Right renal cortex interstitium (tissue), 3 donors: ENCODE measurements at places on chromosomes 4 and X.

DNA sequence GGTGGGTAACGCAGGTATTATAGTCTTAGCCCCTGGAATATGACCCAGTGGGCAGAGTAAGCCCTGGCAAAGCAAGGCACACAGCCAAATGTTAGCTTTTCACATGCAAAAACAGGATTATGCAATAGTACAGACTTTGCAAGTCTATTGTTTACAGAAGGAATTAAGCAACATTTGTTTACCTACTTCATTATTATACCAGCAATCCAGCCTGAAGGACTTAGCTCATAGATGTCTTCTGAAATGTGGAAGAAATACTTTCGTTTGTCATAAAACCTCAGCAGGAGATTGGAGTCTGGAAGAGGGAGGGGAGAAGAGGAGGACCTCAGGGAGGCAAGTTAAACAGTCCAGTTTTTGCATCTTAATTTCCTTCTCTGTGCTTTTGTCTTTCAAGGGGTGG, 226.7 kb upstream of the CENPE start:
- no peak for DNase-seq

- no peak for DNase-seq
These were observed 214.9 kb upstream of the UGT8 start for GRCh38 chr4:114383721-114384120.

DNA sequence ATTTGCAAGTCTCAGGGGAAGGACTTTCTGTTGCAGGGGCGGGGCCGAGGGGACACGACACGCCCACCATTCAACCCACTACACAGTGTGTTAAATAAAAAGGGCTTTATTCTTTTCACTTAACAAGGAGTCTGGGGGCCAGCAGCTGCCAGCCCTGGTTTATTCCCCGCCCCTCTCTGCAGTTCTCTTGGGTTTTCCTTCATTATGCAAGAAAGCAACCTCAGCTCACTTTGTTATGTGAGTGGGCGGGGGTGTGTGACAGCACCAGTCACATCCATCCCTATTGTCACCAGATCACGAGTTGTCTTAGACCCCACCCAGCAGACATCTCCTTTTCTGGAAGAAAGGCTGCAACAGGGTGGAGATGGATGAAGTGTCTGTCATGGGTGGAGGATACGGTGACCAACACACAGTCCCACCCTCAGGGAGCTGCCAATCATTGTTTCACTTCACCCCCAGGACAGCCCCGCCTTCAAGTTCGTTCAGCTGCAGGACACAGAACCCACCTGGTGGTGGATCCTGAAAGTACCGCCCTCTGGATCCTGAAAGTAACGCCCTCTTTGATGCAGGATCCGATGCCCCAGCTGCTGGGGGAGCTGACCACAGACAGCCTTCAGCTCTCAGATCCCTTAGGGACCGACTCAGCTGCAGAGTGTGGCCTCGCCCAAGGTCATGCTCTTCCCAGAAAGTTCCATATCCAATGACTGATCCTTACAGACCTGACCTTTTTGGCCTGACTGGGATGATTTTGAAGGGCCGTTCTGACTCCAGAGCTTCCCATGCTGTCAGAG, 79.6 kb downstream of the SMIM20 start:
- DNase-seq = no peak

GRCh38 chr4:160319221-160319867, 1216.5 kb downstream of the RAPGEF2 start:
- no peak for DNase-seq

- DNase-seq = no peak
These were observed 66.6 kb downstream of the METTL14 start for GRCh38 chr4:118751629-118752323.

DNA sequence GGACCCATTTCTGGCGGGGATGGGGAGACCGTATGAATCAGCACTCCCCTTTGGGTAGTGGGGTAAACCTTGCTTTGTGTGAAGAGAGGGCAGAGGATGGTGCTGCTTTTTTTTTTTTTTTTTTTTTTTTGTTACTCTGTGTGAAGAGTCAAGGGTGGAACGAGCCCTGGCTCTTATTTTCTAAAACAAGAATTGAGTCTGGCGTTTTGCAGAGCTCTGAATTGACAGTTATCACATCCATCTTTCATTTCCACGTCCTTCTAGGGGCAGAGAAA, 1.2 kb downstream of the SLAIN2 start:
- DNase-seq = no peak

DNA sequence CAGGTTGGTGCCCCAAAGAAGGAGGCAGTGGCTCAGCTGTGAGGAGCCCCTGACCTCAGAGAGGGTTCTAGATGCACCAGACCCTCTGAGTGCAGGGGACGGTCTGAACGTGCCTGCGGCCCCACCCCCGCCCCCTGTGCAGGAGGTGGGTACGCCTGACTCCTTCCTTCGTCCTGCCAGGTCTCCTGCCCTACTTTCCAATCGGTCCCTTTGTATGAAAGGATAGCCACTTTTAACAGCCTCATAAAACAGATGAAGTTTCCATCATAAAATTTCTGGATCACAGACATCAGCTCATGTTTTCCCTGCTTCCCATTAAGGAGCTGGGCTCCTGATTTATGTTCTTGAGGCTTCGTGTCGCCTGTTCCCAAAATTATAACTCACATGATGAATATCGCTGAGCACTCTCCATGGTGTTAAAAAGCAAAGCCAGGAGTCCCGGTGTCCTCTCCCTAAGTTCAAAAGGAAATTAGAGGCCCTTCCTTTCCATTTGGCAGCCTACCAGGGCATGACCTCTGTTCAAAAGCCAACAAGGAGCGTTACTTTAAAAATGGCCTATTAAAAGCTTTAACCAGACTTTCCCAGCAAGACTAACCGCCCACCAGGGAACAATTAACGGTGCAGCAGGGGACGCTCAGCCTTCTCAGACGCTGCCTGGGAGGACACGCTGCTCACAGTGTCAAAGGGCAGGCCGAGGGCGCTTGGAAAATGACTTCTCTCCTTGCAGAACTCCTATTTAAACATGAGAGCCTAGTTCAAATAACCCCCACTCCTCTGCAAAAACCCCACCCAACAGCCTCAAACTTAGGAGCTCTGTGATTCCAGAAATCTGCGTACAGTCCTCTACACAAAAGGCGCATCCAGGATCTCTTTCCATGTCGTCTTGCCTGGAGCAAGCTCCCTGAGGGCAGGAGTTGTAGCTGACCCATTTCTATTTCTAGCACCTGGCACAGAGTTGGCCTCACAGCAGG, 181.9 kb downstream of the AFAP1 start:
- DNase-seq = no peak

GRCh38 chr4:148300877-148301276, 141.3 kb downstream of the NR3C2 start:
- no peak for DNase-seq

DNA sequence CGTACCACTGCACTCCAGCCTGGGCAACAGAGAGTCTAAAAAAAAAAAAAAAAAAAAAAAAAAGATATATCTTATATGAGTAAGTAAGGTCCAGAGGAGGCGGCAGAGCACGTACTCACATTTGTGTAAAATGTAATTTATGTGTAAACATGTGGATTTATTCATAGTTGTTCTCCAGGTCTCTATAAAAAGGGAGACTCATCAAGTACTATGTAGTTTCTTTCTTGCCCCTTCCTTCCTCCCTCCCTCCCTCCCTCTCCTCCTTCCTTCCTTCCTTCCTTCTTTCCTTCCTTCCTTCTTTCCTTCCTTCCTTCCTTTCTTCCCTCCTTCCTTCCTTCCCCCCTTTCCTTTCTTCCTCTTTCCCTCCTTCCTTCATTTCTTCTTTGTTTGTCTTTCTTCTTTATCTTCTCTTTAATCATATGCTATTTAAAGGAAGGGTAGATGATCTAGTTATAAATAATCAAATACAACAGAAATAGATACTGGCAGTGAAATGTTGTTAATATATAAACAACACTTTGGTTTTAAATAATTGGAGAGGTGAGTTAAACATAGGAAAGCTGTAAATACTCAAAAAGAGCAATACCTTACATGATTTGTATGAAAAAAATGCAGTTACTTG, 344.8 kb downstream of the ANK2 start:
- DNase-seq = no peak

DNA sequence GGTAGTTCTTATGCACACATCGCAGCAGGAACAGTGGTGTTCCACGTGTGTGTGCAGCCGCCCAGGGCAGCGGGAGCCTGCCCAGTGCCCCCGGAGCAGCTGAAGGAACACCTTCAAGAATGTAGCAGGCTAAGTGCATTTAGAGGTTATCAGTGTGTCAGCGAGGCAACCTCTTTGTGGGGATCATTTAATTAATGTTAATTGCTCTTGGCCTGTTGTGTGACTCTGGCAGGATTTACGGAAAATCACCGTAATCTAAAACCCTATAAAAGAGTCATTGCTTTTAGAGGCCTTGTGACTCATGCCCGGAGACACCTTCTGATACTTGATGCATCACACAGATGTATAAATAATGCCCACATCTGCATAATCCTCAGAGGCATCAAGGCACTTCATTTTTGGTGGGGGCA, 47.3 kb upstream of the GATB start:
- no peak for DNase-seq

- DNase-seq = no peak
These were observed 145.2 kb upstream of the SCML1 start for GRCh38 chrX:17592117-17592516.
